ENCODE measurements at places on chromosomes 12 and 14.

DNA sequence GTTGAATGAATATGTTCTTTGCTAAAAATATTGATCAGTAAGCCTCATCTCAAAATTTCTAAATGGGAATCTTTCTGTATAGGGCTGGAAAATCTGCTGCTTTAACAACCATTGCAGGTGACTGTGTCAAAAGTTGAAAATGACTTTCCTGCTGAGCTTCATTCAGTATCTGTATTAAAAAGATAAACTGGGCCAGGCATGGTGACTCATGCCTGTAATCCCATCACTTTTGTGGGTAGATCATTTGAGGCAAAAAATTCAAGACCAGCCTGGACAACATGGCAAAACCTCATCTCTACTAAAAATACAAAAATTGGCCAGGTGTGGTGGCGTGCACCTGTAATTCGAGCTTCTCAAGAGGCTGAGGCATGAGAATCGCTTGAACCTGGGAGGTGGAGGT lies 213.7 kb upstream of the SYT10 start:
- DNase-seq: no peak

DNA sequence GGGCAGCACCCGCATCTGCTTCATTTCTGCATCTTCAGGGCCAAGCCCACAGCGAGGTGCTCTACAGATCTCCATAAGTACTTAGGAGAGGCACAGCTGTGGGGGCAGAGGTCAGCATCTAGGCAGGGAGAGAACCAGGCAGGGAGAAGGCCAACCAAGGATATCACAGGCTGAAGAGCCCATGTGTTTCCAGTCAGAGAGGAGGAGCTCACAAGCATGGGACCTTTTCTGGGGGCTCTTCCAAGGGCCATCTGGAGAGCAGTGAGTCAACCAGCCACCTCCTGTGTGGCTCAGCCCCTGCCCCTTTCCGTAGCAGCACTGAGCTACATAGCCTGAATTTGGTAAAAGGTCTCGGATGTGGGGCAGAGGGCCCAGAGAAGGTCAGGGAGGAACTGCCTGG lies 78.5 kb downstream of the ARL6IP4 start:
- DNase-seq: no peak

GRCh38 chr14:52189325-52189724 lies 78.2 kb upstream of the PTGDR start:
- no peak for DNase-seq

- DNase-seq: no peak
These were observed 64.3 kb upstream of the STON2 start for GRCh38 chr14:81464253-81465002.

GRCh38 chr12:93589081-93589480 lies 16.6 kb downstream of the SOCS2 start:
- no peak for DNase-seq

DNA sequence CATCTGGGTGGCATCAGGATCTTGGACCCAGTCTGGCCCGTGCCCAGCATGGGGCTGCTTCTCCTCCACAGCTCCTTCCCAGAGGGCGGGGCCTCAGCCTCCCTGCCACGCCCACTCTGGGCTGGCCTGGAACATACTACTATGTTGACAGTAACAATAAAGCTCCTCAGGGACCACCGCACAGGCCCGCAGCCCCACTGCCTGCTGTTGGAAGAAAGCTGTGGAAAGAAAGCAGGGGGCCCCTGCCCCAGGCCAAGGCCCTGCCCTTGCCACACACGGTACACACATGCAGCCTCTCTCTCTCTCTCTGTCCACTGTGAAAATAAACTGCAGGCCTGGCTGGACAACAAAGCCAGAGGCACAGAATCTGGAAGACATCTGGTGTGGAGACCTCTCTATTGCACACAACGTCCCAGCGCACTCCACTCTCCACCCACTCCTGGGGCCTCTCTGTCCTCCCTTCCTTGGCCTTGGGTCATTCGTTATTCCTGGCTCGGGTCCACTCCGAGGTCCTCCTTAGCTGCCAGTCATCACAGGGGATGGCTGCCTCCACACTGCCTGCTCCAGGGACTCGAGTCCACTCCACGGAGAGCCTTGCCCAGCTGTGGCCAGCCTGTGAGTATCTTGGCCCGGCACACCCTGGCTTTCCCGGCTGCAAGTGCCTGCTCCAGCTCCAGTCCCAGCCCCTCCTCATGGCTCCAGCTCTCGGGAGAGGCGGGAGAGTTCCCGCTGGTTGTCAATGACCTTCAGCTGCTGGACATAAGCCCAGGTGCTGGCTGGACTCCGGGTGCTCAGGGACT lies 11.8 kb upstream of the ENDOU start:
- DNase-seq: no peak

DNA sequence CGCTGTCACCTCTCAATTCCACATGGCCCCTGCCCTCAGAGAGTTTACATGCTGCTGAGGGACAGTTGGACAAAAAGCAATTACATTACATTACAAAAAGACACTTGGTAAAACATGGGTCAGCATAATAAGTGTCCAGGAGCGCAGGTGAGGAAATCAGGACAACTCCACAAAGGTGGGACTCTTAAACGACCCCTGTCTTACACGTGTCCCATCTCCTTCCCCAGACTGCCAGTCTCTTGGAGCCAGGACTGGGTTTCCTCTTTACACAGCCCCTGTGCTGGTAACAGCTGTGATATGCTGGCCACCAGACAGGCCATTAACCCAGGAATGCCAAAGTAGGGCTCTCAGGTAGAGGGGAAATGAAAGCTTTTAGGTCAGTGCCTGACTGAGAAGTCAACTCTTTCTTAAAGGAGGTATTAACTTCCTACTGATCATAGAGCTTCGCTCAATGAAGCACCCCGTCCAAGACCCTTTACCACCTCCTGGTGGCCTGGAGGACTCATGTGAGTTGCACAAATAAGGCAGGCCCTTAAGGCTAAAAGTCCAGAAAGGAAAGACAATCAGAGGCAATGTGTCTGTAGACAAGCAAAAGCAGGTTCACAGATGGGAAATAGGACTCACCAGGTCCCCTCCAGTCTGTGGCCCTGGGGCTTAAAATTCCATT lies 55.5 kb downstream of the ANO2 start:
- DNase-seq: no peak

GRCh38 chr12:119014368-119014767 lies 33.0 kb downstream of the SRRM4 start:
- no peak for DNase-seq

DNA sequence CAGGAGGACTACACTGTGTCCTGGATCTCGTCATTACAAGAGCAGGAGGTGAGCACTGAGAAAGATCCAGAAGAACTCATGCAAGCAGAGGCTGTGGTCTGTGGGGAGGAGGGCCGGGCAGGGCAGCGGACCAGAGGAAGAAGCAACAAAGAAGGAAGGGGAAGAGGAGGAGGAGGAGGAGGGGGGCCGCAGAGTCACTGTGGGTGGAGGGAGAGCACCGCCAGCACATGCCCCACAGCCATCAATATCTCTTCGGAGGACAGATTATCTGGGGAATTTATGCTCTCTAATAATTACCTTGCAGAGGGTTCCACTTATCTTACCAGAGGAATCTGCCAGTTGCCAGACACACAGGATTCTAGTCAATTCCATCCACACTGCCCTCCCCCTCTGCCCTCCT lies 105.6 kb downstream of the DPF3 start:
- no peak for DNase-seq

- no peak for DNase-seq
These were observed 11.2 kb downstream of the HHIPL1 start for GRCh38 chr14:99656171-99656570.

- no peak for DNase-seq
These were observed 10.3 kb upstream of the CD27 start for GRCh38 chr12:6434205-6435140.

DNA sequence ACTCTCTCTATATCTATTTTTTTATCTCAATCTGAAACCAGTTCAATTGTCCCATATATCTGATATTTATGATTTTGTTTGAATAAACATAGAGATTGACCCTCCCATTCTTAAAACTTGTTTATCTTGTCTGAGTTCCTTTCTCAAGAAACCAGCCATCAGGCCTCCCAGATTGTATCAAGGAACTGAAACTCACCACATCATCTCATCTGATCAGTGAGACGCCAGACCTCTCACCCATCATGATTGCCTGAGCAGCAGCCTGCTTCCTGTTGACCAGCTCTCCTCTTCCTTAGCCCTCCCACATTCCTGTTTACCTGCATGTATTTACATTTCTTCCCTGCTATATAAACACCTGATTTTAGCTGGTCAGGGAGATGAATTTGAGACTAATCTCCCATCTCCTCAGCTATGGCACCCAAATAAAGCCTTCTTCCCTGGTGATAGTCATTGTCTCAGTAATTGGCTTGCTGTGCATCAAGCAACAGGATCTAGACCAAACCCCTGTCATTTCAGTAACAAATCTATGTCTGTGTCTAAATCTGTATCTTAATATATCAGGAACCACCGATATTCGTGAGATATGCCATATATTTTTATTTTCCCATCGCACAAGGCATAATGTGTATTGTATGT lies 323.6 kb downstream of the TMTC2 start:
- no peak for DNase-seq

DNA sequence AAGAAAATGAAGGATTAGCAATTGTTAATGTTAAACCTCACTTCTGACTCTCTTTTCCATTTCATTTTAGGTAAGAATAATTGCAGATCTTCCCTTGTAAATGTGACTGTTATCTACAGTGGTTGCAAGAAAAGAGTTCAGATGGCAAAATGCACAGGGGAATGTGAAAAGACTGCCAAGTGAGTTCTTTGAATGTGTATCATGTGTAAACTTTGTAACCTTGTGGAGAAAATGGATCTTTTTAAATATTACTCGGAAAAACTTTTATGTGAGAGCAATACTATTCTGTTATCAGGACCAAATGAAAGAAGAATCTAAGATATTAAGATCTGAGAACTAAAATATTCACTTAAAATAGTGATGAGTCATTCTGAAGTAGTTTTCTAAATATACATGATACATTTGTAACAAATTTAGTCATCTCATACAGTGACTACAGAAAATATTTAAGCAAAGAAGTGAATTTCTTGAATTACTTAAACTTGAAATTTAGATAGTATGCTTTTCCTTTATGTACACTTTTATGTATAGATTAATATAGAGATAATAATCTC lies 122.5 kb upstream of the CNTN1 start:
- no peak for DNase-seq

GRCh38 chr12:18108611-18109010 lies 18.6 kb upstream of the RERGL start:
- no peak for DNase-seq

DNA sequence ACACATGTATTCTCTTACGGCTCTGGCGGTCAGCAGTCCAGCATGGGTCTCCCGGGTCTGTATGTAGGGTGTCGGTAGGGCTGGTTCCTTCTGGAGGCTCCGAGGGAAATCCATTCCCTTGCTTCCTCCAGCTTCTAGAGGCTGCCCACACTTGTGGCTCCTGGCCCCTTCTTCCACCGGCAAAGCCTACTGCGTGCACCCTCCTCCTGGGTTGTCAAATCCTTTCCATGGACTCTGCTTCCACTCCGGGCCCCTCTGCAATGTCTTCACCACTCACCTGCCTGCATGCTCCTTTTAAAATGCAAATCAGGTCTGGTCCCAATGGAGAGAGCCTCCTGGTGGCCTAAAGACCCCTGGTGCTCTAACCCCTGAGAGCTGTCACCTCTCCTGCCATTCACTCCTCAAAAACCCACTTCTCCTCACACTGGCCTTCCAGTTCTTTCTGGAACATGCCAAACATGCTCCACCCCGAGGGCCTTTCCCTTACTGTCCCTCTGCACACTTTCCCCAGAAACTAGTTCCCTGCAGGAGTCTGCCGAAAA lies 108.5 kb downstream of the DICER1 start:
- DNase-seq: no peak

GRCh38 chr12:130219929-130220705 lies 57.9 kb downstream of the FZD10 start:
- no peak for DNase-seq

- no peak for DNase-seq
These were observed 142.8 kb downstream of the PAWR start for GRCh38 chr12:79547735-79548609.

- no peak for DNase-seq
These were observed 705.2 kb downstream of the LRFN5 start for GRCh38 chr14:42311876-42312275.

GRCh38 chr12:104519190-104520019 lies 62.7 kb downstream of the CHST11 start:
- DNase-seq: no peak

- DNase-seq: no peak
These were observed 466.0 kb downstream of the RAD51B start for GRCh38 chr14:68285421-68286179.

- DNase-seq: no peak
These were observed 15.8 kb downstream of the ATP5MC2 start for GRCh38 chr12:53660041-53660440.

DNA sequence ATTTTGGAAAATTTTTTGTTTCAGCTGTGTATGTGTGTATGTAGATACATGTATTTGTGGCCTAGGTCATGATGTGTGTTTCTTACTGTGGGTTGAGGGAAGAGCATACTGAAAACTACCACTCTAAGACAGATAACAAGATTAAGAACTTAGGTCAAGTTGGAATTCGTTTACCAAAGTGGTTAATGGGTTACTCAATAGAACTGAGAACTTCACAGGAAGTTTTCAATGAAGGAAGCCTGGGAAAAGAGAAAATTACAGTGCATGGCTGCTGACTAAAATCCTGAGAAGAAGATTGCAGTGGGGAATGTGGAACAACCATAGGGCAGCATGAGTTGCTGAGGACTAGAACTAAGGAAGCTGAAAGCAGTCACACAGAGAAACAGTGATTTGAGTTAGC lies 21.4 kb upstream of the FOXG1 start:
- no peak for DNase-seq

DNA sequence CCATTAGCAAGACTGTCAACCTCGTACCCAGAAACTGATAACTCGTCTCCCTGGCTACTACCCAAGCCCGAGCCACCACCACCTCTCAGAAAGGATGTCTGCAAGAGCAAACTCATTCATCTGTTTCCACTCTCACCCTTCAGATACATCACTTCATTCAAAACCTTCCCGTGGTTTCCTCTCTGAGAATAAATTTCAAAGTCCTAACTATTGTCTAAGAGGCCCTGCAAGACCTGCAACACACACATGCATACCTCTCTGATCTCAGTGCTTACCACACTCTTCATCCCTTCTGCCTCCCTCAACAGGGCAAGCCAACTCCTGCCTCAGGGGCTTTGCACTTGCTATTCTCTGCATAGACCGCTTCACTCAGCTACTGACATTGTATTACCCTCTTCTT lies 40.6 kb downstream of the PPP1R13B start:
- DNase-seq: no peak

- no peak for DNase-seq
These were observed 82.3 kb downstream of the SSPN start for GRCh38 chr12:26277506-26278246.

- DNase-seq: no peak
These were observed at the start of gene HPD for GRCh38 chr12:121858662-121859572. HPD (minus strand) TSS chr12:121858859; CDS start chr12:121858823, 36 bp downstream.

DNA sequence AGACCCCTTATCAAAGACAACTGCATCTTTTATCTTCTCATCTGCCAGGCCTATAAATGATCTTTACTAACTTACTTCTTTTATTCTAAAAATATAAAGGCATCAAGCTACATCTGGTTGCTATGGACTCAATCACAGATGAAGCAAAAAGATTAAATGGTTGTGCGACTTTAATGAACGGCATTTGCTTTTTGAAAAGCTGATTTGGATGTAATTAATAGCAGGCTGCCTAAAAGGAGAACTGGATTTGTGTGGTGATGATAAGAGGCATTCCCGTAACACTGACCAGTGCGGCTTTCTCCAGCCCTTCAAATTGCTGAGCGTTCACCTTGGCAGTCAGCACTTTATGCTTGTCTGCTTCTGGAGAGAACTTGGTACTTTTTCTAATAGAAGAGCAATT lies 103.8 kb downstream of the ARMH4 start:
- DNase-seq: no peak
